ENCODE measurements at places on chromosomes 3 and 15.

GRCh38 chr3:9298236-9298635 lies 48.8 kb upstream of the SRGAP3 start:
- no peak for DNase-seq

GRCh38 chr15:71677352-71677751 lies 133.0 kb upstream of the NR2E3 start:
- no peak for DNase-seq

GRCh38 chr15:84970843-84971242 lies 10.8 kb upstream of the PDE8A start:
- DNase-seq = no peak

DNA sequence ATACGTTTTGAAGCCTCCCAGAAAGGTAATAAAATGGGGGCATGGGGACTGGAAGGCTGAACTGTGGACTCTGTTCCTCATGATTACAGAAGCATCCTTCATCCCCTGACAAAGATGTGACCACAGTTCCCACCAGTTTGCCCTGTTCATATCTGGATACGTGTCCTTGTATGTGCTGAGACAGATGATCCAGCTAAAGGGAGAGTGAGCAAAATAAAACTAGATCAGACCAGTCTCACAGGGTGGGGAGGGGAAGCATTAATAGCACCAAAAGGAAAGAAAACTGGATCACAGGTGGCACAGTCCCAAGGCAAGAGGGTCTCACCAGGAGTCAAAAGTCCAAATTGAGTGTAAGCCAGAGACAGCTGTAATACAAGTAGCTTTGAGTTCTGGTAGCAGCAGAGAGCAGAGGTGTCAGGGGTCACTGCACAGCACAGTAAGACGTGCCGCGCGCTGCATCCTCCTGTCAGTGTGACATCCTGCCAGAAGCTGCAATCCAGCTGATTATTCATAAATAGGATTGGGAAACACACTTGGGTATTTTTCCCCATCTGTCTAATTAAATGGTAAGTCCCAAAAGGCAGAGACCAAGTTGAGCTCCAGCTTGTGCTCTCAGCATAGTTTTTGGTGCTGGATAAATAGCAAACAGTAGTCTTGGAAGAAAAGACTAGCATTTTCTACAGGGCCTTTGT lies 560.0 kb upstream of the CFAP20DC start:
- no peak for DNase-seq

DNA sequence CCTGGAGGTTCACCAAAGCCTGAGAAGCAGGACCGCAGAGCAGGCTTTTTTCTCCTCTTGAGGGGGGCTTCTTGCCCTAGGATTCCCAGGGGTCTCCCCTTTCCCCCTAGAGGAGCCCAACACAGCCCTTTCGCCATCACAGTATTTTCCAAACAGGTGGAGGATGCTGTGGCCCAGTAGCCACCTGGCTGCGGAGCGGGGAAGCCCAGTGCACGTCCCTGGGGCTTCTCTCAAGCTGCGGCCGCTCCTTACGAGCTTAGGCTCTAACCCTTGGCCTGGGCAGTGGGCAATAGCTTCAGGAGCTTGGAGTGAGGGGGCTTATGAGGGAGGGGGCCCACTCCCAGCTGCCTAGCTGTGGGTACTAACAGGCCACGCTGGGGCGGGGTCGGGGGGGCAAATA lies 11.6 kb upstream of the DLL4 start:
- DNase-seq = no peak

DNA sequence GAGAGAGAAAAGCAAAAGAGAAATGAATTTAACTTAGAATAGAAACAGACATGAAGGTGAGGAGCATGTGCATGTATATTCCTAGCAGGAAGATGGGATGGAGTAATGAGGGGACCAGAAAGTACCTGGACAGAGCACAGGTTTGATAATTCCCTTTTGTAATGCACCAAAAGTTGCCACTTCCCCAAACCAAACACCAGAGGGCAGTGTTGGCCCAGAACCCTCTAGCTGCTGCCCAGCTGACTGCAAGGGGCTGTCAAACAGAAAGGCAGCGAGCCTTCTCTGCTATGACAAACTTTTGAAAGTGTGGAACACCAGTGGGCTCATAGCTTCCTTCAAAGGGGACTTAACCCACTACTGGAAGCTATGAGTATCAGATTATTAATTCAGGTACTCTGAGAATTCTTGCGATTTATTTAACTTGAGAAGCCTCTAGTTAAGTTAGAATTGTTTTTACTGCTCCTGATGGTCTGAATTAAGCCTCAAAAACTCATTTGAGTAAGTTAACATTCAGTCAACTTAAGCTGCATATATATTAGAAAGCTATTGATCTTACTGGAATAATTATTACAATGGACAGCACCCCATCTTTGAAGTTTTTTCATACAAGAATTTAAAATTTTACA lies 234.9 kb downstream of the NEK10 start:
- peak; percentile 39 for DNase-seq

DNA sequence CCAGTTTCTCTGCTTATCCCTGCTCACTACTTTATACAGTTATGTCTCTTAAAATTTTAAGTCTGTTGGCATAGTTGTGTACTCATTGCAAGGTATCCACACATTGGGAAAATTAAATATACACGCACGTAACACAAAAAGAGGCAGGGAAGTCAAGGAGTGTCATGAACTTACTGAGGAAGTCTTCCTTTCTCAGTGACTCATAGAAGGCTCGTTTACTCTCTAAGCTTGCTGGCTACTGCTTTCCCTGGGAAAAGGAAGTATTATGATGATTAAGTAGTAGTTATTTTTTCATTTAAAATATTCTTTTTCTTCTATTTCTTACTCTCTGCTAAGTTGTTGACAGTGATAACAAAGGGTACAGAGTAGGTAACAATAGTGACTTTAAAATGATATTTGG lies 287.3 kb downstream of the UBE2E2 start:
- DNase-seq = no peak

DNA sequence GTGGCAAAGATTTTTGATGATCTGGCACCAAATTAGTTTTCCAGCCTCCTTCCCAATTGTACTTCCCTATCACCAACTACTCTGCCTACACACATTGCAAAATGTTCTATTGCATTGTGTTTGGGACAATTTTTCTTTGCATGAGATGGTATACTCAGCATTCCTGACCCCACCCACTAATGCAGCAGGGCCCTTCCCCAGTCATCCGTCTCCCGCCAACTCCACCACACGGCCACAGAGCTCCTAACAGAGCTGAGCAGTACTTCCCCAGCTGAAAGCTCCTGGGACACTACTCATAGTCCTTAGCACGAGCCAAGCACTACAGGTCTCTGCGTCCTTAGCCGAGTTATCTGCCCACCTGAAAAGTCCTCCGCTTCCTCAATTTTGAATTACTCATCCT lies 34.2 kb downstream of the TXNRD3 start:
- DNase-seq = no peak

DNA sequence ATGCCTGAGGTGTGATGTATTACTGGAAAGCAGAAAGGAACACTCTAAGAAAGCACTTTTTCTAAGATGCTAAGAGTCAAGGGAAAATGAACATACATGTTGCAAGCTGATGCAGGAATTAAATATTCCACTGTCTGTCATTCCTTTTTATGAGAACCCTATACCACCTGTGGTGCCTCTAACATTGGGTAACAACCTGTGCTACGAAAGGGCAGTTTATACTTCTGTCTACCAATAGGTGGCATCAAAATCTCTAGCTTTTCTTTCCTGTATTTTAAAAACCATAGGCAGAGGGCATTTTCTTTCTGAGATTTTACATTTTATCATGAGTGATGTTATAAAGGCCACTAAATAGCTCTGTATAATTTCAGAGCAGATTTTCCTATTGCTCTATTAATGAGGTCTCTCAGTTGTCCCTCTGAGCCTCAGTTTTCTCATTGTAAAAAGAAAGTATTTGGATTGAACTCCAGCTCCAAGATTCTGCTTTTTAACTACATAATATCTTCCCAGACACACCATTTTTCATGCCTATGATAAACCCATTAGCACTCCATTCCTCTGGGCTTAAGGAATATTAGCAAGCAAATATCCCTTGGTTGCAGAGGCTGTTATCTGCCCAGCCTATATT lies 3.5 kb upstream of the CPNE4 start:
- DNase-seq = no peak

GRCh38 chr3:188526057-188526456 lies 372.1 kb downstream of the LPP start:
- DNase-seq = no peak

- no peak for DNase-seq
These were observed 18.6 kb downstream of the MESP2 start for GRCh38 chr15:89794627-89795241.

GRCh38 chr3:71281280-71281679 lies 302.2 kb downstream of the FOXP1 start:
- no peak for DNase-seq

DNA sequence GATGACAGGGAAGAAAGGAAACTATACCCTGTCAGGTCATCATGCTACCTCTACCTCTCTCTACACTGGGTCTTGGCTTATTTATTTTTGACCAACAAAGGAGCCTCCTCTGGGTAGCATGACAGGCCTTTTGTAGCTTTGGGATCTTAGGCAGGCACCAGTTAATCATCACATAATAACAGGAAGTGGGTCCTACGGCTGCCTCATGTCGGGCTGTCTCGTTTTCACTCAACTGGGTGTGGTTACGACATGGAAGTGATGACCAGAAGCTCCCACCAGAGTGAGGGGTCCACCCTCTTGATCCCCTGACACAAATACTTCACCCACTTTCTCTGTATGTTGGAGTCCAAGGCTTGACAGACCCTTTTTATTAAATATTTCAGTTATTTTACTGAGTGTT lies 105.3 kb downstream of the CD47 start:
- no peak for DNase-seq

- DNase-seq = no peak
These were observed 51.9 kb upstream of the ETV5 start for GRCh38 chr3:186160691-186161243.

GRCh38 chr15:42363942-42364341 lies 4.6 kb downstream of the CAPN3 start:
- DNase-seq = no peak

DNA sequence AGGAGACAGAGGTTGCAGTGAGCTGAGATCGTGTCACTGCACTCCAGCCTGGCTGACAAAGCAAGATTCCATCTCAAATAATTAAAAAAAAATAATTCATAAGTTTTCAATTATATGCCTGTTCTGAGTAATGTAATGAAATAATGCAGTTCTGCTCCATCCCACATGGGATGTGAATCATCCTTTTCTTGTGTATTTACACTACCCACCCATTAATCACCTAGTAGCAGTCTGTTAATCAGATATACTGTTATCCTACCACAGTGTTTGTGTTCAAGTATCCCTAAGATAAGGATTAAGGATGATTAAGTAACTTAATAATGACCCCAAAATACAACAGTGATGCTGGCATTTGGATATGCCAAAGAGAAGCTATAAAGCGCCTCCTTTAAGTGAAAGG lies 38.8 kb downstream of the PIGB start:
- no peak for DNase-seq

DNA sequence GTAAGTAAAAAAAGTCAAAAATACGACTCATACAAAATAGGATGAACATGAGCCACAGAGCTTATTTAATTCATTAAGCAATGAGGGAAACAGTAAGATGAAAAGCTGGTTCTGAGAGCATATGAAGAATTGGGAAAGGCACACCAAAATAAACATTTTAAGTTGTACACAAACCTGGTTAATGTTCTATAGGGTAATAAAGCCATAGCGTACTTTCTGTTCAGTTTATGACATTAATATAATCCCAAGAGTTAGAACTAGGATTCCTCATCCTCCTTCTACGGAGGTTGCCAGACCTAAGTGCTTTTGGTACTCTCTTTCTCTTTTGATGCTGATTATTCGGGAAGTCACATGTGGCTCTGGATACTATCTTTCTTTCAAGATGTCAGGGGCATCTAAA lies 41.4 kb downstream of the CLEC3B start:
- DNase-seq = no peak

DNA sequence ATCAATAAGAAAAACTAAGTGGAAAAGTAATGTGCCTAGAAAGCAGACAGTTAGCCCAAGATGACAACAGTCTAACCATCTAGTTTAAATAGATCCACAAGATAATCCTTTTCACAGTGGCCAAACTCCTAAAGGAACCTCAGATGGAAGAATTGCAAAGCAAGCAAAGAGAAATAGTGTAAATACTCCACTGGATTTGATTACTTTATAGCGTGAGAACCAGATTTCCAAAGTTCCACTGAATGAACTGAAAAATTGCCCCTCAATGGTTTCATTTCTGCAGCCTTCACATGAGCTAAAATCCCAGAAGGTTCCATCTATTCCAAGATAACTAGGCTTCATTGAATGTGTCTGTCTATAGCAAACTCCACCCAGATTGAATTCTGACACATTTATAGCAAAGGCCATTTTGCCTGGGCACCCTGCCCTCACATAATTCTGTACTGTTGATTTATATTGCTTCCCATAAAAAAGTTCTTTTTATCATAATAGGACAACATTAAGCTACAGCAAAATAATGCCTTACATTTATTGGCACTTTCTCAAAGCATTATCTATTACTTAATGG lies 129.7 kb upstream of the THBS1 start:
- DNase-seq = no peak

DNA sequence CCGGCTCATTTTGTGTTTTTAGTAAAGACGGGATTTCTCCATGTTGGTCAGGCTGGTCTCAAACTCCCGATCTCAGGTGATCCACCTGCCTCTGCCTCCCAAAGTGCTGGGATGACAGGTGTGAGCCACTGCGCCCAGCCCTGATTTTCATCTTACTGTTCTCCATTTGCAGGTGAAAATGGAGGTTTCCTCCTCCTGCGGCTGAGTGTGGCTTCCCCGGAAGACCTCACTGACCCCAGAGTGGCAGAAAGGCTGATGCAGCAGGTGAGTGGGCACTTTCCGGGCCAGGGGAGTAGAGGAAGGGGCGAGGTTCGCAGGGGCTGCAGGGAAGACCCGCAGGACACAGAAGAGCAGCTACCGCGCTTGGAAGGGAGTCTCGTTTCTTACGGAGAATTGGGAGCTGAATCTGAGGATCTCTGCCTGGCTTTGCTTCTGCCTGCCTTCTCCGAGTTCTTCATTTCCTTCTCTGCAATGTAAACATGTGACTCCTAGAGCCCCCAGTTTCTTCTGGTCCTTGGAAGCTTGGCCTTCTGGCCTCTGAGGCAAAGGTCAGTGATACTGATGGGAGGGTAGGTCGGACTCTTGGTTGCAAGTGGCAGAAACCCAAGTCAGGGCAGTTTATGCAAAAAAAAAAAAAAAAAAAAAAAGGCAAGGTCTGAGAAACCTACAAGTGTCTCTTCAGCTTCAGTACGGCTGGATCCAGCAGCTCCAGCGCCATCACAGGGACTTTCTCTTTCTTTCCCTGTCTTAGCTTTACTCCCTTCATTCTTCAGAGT lies 8.9 kb downstream of the MUC20 start:
- DNase-seq = no peak

DNA sequence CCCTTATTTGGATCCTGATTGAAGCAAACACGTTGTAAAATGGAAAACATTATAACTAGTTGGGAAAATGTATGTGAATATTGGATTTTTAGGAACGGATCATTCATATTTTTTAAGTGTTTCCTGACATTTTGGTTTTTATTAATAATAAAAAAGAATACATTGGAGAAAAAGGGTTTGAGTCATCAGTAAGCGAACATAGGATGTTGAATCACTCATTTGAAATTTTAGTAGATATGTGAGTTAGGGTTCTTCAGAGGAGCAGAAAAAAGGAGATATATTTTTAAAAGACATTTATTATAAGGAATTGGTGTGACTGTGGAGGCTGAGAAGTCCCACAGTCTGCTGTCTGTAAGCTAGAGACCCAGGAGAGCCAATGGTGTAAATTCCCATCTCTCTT lies 258.5 kb downstream of the PTPRG start:
- no peak for DNase-seq

GRCh38 chr15:33934396-33934795 lies 33.9 kb upstream of the CHRM5 start:
- no peak for DNase-seq
